ENCODE measurements at places on chromosomes 4 and X.

- no peak for DNase-seq
Measured at GRCh38 chr4:128635141-128635954, 174.2 kb upstream of the JADE1 start.

- no peak for DNase-seq
Measured at GRCh38 chrX:154083126-154083517, 14.4 kb downstream of the MECP2 start.

- DNase-seq: no peak
Measured at GRCh38 chrX:22686138-22686541, 313.6 kb upstream of the DDX53 start.

DNA sequence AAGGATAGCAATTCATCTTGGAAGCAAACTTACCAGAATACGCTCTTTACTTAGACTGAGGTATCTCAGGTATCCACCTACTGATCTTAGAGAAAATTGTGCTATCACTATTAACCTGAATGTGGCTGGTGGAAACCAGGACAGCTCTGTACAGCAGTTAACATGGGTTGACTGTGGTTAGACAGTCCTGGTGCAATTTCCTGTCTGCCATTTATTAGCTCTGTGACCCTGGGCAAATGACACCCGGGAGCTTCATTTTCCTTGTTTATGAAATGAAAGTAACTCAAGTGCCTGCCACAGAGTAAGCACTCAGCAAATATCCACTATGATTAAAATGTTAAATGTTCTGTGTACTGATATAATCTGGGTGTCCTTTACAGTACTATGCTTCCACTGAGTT is 60.0 kb downstream of the SMC1A start:
- DNase-seq: no peak

GRCh38 chrX:13256603-13257002 is 63.2 kb downstream of the ATXN3L start:
- DNase-seq: no peak

- DNase-seq: no peak
Measured at GRCh38 chrX:45980726-45981125, 564.5 kb downstream of the ZNF674 start.

GRCh38 chr4:32735856-32736590 is 2015.9 kb downstream of the PCDH7 start:
- DNase-seq: no peak

DNA sequence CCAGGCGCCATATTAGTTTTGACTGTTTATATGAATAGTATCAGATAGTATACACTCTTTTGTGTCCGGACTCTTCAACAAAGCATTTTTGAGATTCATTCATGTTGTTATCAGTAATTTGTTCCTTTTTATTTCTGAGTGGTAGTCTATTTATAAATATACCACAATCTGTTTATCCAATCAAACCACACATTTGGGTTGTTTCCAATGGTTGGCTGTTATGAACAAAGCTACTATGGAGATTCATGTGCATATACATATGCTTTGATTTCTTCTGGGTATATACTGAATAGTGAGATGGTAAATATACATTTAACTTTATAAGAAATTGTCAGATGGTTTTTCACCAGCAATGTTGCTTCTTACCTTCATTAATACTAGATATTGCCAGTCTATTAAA is 36.8 kb upstream of the TAPT1 start:
- DNase-seq: no peak

DNA sequence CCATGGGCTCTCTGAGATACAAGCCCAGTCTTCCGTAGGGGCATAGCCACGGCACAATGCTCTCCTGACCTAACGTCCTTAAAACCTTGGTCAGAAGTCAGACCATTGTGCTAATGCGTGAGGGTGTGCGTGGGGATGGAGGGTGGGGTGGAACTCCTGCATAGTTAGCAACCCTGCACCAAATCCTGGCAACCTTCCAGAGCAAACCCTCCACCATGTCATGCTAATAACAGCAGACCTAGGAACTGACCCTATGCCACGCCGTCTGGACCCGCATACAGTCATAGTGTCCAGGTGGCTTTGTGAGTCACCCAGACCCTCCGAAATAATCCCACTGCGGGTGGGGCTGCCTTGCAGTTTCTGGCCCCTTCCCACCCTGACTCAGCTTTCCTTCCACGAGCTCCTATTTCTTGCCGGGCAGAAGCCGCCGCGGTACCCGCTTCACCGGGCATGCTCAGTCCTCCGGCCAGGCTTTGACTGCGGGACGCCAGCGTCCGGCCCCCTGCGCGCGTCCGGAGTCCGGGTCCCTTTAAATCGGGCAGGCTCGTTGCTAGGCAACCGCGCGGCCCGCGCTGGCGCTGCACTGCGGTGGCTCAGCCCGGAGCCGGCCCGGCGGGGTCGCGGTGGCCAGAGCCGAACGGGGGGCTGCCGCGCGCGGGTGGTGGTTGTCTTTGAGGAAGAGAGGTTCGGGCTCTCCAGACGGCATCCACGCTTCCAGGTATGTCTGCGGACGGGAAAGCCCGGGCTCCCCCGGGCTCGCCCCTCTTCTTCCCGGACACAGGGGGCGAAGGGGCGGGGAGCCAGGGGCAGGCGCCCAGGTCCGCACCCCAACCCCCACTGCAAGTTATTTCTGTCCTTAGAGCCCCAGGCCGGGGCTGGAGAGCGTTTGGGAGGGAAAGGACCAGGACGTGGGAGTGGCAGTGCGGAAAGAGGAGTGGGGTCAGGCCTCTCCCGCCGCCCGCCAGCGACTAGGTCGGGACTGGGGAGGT is at the start of gene CCDC160:
TSS of gene CCDC160 (plus strand) at position 557 of the 989 bp plus-strand sequence. CDS start 7,619 bp downstream, outside the sequence.
- peak; percentile 15 for DNase-seq

GRCh38 chrX:23664496-23664895 is 2.8 kb upstream of the PRDX4 start:
- no peak for DNase-seq

GRCh38 chrX:39749728-39750127 is 348.0 kb downstream of the BCOR start:
- DNase-seq: no peak

DNA sequence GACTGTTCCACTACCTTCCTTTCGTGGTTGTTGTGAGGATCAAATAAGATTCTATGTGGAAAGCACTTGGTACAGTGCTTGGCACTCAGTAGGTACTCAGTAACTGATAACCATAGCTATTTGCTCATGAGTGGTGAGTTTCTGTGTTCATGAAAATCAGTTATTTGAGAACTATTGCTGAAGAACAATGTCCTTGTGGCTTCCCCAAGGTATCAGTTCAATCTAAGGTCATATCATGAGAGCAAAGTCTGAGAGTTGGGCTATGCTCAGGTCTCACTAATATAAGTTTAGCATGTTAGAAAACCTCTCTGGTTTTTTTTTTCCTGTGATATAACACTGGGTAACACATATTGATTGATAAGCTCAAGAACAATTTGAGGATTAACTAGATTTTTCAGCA is 147.8 kb downstream of the GRIA3 start:
- no peak for DNase-seq

DNA sequence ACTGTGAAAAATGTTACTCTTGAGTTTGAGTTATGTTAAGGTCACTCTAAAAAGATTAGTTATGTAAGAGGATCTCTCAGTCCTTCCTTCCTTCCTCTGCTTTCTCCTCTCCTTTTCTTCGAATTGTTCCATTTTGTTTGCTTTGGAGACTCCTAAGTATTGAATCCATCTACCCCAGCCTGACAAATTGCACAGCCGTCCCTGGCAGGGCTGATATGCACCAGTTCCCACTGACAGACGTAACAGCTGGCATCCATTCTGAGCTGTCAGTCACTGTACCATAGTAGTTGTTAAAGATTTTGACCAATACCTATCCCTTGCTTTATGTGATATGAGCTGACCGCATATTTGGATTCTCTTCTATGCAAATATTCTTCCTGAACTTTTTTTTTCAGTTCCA is 210.7 kb upstream of the IGFBP7 start:
- no peak for DNase-seq

DNA sequence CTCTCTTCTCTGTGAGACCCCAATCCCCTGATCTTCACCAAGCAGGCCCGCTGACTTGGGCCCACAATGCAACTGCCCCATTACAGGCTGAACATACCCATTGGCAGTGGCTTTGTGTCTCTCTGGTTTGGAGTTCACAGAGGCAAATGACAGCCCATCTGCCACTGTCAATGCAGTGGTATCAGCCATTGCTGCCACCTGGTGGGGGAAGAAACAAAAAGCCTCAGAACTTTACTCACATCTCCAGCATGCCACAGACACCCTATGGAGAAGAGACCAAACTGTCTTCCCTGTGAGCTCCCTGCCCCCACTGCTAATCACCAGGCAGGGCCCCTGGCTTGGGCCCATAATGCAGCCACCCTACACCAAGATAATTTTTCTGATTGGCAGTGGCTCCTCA is 729.3 kb upstream of the ACTRT1 start:
- peak; percentile 40 for DNase-seq

- DNase-seq: no peak
Measured at GRCh38 chr4:147491086-147491485, 10.2 kb downstream of the EDNRA start.

DNA sequence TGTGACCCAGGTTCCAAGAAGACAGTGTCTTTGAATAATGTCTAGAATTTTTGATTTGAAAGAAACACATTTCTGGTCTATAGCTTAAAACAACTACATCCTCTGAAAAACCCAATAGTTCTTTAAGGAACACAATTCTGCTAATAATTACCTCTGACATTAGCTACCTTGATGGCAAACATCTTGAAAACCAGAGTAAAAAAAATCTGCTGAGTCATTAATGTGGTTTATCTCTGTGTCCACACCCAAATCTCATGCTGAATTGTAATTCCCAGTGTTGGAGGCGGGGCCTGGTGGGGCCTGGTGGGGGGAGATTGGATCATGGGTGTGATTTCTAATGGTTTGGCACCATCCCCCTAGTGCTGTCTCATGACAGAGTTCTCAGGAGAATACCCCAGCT is 1233.8 kb downstream of the NLGN4X start:
- DNase-seq: no peak

DNA sequence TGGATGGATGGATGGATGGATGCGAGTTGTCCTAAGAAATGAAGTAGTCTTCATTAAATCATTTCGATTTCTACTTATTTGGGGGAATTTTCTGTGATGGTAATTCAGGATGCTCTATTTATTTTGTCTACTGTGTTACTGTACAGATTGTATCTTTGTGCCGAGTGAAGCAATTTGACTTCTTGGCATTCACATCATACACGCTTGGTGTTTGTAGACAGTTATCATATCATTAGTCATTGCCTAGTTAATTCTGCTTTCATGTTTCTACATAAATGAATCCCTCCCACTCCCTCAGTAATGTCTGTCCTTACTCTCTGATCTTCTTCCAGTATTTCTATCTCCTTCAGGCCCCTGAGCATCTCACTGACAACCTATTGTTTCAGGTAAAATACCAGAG is 64.0 kb downstream of the RASGEF1B start:
- DNase-seq: no peak

Data from activated CD4-positive, alpha-beta T cell treated with anti-CD3 and anti-CD28 coated beads for 36 hours (primary cell).